ENCODE measurements at places on chromosomes 1 and 21.

GRCh38 chr1:55420026-55420425, 204.9 kb upstream of the USP24 start:
- no peak for DNase-seq

- DNase-seq, result no peak
Measured at GRCh38 chr1:12618965-12619791, 1.2 kb upstream of the DHRS3 start.

DNA sequence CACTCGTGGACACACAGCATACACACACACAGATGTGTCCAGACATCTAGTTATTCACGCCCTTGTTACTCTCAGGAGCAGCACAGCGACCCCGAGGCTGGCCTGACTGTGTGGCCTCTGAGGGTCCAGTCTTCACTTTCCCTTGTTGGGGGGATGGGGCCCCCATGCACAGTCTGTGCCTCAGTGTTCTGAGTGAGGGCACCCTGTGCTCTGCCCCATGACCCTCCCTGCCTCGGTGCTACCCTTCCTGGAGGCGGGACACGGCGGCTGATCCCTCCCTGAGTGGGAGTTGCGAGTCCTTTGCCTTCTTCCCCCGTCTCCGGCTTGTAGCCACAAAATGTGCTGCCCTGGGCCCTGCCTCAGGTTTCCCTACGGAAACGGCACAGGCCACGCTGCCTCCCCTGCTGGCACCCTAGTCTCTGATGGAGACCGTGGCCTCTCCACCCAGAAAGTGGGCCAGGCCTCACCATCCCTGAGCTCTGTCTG, 8.6 kb downstream of the CSTB start:
- DNase-seq, result no peak

DNA sequence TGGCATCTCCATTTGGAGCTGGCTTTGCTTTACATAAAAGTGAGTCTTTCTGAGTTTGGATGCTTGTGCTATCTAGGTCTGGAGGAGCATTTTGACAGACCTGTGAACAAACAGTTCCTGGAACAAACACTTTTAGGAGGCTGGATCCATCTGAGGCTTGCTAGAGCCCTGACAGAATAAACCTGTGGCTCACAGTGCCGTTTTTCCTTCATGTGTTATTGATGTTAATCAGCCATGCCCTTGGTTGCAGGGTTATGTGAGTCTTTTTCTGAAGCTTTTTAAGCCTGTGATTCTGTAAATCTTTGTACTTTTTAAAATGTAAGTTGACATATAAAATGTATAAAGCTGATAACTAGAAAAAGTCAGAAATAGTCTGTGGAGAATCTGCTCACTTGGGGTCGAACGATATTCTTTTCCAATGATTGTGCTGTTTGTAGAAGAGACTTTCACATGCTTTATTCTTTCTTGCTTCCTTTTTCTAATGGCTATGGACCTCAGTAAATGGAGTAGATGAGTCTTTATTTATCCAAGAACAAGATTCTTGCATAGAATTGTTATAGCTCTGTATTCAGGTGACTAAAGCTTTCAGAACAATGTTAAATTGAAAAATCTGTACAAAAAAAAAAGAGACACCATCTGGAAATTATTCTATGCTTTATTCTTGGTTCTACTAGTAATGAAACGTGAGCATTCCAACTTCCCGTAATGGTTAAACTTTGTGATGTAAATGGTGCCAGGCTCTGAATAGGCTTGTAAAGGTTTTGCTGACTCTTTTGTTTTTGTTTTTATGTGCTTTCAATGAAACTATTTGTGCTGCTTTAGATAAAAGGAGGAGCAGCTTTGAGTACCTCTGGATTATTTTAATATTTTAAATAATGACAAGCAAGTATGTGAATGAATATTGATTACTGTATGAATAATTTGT, 53.7 kb downstream of the CACHD1 start:
- no peak for DNase-seq

DNA sequence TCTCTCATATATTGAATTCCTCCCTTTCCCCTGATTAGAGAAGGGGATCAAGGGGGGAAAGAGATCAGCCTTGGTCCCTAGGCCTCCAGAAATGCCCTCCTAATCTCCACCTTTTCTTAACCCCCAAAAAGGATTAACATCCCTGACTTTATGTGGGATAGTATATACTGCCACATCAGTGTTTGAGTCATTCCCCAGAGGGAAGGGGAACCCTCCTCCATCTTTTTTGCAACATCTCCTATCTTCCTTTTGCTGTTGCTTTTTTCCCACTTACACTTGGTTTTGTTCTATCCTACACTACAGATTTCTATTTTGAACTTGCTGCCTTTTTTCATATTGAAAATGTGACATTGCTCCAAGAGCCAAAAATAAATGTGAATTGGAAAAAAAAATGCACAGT, 65.4 kb upstream of the PODN start:
- DNase-seq, result no peak

- no peak for DNase-seq
Measured at GRCh38 chr1:189774721-189775287, 702.9 kb downstream of the BRINP3 start.

DNA sequence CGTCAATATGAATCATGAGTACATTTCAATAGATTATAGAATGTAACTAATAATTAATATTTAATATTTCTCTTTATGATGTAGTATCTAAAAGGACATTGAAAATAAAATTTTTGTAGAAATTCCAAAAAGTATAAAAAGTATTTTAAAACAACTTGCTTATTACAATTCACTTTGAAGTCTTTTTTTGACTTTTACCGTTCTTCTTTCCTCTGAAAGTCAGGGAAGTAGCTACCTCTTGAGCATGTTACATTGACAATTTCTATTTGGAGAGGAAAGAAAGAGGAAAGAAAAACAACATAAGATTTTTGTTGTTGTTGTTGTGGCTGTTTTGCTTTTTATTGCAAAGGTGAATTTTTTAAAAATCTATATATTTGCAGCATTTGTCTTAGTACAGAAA, 1.3 kb downstream of the PTPRC start:
- no peak for DNase-seq

- no peak for DNase-seq
Measured at GRCh38 chr1:33477451-33477850, 5.0 kb downstream of the ZSCAN20 start.

DNA sequence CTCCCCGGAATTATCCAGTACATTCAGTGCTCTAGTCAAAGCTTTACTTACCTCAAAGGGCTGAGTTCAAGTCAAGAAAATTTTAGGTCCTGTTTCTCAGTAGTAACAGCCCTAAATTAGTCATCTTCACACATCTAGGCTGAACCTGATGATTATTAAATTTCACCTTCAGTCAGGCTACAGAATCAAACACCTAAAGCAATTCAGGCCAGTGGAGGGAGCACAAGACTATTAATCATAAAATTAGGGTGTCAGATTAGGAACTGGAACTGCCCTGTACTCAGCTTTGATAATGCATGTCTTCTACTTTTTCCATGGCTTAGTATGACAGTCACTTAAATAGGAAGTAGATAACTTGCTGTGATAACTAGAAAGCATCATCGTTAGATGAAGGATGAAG, 28.4 kb upstream of the BCAS2 start:
- no peak for DNase-seq

GRCh38 chr1:100565533-100565932, 27.6 kb downstream of the GPR88 start:
- DNase-seq, result no peak

DNA sequence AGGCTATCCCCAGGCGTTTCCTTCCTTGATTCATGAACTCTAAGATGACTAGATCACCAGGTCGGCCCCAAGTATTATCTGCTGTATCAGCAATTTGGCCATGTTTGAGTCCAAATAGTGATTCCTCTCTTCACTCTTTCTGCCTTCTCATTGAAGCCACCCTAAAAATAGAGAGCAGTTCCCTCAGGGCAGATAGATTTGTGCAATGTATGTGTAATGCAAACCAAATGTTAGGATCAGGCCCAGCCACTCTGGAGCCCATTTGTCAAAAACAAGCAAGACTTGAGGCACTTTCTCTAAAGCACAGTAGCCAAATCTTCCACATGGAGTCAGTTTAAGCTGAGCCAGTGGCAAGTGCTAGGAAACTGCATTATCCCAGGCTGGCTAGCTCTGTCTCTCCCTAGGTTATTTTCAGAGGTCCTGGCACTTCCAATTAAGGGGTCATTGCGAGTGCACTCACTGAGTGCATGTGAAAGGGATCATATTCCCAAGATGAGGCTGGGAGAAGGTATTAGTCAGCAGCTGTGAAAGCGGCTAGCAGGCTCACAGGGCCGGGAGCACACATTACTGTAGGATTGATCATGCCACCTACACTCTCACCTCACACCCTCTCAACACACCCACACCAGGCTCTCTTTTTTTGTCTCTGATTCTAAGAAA, 97.9 kb upstream of the RAB3GAP2 start:
- DNase-seq, result no peak

GRCh38 chr1:32703479-32704291, 1.1 kb upstream of the SYNC start:
- DNase-seq, result no peak

DNA sequence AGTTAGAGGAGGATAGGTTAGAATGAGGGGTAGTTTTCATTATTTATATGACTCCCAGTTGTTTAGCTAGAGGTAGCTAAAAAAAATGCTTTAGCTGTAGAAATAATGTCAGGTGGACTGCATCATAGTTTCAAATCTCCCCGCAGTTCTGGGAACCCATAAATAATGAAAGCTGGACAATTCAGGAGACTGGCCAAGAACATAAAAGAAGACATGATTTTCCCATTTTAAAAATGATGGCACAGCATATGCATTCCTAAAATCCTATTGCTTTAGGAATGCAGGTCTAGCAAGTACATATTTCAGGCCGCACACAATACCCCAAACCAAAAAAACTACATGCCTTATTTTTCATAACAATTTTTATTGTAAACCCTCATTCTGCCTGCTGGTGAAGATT, 143.3 kb downstream of the CTH start:
- DNase-seq, result no peak

- DNase-seq, result no peak
Measured at GRCh38 chr21:35681946-35682345, 378.4 kb downstream of the SETD4 start.

GRCh38 chr1:15424146-15424667, 14.0 kb upstream of the CTRC start:
- DNase-seq, result no peak

DNA sequence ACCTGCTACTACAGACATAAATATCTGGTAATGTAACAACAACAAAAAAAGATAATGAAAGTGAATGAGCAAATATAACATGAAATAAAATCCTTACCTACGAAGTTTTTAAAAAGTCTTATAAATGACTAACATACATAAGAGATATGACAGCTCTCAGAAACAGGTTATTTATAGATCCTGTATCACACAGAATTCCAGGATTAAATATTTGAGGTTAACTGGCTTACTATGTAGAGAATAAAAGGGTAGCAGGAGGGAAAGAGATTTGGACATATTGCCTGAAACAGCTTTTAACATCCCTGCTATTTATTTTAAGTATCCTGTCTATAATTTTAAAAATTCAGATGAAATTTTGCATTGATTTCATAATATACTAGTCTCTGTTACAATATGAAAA, 16.3 kb downstream of the MYSM1 start:
- DNase-seq, result no peak

DNA sequence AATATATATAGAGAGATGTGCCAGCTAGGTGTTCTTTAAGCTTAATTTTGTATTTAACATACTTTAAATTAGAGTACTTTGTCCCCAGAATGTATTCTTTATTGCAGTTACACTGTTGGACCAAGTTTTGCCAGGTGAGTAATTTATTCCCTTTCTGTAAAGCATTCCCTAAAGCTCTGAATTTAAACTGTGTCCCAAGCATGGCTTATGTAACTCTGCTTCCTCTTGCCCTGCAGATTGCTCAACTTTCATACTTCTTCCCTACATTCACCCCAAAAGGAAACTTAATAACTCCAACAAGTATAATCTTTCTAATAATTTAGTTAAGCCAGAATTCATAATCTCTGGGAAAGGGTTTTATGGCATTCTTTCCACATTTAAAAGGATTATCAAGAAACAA, 5.6 kb downstream of the LYPLAL1 start:
- DNase-seq, result no peak

DNA sequence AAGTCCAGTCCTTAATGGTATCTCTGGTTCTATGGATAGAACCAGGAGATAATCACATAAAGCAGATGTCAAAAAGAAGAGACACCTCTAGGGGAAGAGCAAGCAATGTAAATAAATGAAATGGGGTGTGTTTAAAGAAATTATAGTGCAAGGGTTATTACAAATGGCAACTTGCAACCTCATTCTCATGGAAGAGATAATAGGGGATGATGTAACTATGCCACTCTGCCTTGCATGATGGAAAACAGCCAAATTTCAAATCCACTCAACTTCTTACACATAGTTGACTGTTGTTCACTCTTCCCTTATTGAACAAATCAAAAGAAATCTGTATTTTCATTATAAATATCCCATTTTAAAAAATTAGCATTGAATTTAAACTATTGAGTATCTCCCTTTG, 274.0 kb upstream of the TMPRSS15 start:
- no peak for DNase-seq

DNA sequence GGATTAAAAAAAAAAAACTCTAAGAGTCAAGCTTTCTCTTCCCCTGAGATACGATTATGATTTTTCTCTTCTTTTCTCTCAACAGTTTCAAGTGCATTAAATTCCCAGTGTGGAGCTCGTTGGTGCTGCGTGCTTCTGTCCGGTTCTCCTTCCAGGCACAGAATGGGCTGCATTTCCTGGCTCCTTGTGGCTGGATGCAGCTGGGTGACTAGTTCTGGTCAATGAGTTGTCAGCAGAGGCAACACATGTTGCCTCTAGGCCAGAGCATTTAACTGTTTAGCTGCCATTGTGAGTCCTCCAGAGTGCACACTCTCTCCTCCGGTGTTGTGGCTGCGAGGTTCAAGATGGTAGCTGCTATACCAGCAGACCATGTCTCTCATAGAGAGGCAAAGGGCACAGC, 312.9 kb downstream of the RRAGC start:
- DNase-seq, result no peak

- DNase-seq, result no peak
Measured at GRCh38 chr1:72498371-72498770, 216.0 kb upstream of the NEGR1 start.

DNA sequence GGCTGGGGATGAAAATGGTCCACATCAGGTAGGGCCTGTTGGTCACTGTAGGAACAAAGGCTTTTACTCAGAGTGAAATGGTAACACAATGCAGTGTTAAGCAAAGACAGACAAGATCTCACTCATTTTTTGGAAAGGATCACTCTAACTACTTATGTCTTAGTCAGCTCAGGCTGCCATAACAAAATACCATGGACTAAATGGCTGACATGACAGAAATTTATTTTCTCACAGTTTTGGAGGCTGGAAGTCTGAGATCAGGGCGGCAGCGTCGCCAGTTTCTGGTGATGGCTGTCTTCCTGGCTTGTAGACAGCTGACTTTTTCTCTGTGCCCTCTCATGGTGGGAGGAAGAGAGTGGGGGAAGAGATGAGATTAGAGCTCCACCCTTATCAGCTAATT, 10.2 kb upstream of the MAGI3 start:
- no peak for DNase-seq

Measured in germinal center (tissue), 1 donor.